Stimulated activated CD4-positive, alpha-beta T cell treated with anti-CD3 and anti-CD28 coated beads, TNF-alpha, amount 100 ng/mL, for 48 hours (primary cell): ENCODE measurements at places on chromosomes 4 and X.

DNA sequence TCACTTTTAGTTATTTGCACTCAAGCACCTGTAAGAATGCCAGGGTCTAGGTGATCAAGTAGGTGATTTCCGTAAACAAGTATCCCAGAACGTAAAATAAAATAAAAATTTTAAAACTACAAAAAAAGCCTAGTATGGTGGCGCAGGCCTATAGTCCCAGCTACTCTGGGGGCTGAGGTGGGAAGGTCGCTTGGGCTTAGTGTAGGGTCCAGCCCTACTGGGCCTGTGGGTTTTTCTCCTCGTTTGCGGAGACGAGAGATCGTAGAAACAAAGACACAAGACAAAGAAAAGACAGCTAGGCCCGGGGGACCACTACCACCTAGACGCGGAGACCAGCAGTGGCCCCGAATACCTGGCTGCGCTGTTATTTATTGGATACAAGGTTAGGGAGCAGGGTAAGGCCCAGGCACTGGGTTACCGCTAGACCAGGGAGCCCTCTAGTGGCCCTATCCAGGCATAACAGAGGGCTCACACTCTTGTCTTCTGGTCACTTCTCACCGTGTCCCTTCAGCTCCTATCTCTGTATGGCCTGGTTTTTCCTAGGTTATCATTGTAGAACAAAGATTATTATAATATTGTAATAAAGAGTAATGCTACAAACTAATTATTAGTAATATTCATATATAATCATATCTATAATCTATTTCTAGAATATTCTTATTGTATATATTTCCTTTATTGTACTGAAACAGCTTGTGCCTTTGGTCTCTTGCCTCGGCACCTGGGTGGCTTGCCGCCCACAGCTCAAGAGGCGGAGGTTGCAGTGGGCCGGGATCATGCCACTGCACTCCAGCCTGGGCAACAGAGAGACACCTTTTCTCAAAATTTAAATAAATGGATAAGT, 38.4 kb downstream of the SAGE1 start:
- peak; percentile 24 for DNase-seq

DNA sequence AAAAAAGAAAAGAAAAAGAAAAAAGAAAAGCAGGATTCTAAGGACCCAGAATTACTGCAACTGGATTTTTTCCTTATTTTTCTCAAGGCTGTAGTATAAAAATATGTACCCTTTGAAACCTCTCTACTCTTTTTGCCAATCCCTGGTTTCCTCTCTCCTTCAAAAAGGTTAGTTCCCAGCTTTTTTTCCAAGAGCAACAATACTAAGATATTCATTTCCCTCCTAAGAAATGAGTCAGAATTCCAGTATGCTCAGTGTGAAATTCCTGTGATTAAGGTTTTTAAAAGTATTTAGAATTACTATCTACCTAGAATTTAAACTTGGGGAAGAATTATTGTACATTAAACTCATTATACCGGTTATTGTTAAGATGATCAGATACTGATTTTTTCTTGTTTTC, 22.0 kb downstream of the SMIM14 start:
- no peak for DNase-seq

DNA sequence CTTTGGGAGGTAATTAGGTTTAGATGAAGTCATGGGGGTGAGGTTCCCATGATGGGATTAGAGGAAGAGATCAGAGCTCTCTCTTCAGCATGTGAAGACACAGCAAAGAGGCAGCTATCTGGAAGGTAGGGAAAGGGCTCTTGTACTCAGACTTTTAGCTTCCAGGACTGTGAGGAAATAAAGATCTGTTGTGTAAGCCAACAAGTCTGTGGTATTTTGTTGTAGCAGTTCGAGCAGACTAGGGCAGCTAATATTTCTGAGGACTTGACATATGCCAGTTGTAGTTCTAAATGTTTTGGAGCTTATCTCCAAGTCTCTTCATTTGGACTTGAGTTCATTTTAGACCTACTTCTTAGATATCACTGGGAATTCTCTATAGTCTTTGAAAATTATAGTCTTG, 137.3 kb upstream of the PDE5A start:
- DNase-seq: no peak

GRCh38 chrX:24166078-24166477, 16.5 kb downstream of the ZFX start:
- no peak for DNase-seq

DNA sequence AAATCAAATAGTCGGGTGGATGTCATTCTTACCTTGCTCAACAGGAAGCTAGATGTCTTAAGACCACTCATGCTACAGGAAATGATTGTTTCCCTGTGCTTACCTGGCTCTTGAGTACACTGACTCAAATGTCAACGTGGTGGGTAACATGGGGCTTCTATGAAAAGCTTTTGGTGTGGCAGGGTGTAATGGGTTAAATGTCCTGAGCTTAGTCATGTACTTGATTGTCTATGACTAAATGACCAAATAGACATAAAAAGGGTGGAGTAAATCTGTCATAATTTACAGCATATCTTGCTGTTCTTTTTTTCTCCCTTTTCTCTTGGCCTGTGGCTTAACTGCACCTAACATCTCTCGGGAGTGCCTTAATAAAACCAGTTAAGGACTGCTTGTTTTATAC, 44.9 kb downstream of the CCNG2 start:
- DNase-seq: no peak
